Bone marrow (tissue), 2 donors: ENCODE measurements at places on chromosomes 11 and 22.

GRCh38 chr22:43796567-43796966, 15.5 kb downstream of the EFCAB6 start:
- no peak for DNase-seq

GRCh38 chr11:83643115-83643514, 356.9 kb upstream of the CCDC90B start:
- no peak for DNase-seq

GRCh38 chr11:88152381-88152780, 22.9 kb downstream of the RAB38 start:
- DNase-seq: no peak

DNA sequence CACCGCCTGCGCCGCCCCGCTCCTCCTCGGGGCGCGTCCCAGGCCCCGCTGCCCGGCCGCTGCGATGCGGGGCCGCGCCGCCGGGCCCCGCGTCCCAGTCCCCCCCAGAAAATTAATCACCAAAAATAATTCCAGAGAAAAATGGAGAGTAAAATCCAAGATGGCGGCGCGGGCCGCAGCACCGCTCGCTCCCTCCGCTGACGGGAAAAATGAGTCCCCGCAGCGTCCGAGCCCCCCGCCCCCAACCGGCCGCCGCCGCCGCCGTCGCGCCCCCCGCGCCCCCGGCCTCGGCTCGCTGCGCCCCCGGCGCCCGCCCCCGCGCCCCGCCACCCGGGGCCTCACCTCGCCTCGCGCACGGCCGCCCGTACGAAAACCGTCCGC, at the start of gene KMT5B:
KMT5B (minus strand) TSS at position 162 of the 381 bp plus-strand sequence. CDS start 23,220 bp downstream, outside the sequence.
- DNase-seq: no peak

DNA sequence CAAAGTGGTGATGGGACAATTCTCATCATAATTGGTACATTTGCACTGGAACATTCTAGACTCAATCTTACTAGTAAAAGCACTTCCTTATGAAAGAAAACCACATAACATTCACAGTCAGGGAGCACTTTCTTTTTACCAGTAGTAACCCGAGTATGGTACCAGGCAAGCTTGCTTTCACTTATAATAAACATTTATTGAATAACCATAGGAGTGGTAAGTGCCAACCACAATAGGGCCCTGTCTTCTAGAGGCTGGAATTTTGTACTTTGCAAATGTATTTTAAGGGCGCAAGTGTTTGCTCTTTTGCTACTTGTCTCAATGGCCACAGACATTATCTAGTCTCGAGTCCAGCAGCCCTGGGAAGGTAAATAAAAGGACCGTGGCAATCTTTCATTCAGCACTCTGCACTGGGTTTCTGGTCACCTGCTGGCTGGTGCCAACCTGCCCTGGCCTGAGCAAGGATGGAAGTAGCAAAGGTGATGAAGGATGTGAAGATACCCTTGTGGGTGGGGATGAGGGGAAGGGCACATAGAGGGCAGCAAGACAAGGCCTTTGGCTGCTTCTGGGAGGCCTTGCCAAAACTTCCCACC, 24.2 kb downstream of the C22orf31 start:
- no peak for DNase-seq

- no peak for DNase-seq
Measured at GRCh38 chr11:22431106-22431505, 92.9 kb downstream of the SLC17A6 start.

DNA sequence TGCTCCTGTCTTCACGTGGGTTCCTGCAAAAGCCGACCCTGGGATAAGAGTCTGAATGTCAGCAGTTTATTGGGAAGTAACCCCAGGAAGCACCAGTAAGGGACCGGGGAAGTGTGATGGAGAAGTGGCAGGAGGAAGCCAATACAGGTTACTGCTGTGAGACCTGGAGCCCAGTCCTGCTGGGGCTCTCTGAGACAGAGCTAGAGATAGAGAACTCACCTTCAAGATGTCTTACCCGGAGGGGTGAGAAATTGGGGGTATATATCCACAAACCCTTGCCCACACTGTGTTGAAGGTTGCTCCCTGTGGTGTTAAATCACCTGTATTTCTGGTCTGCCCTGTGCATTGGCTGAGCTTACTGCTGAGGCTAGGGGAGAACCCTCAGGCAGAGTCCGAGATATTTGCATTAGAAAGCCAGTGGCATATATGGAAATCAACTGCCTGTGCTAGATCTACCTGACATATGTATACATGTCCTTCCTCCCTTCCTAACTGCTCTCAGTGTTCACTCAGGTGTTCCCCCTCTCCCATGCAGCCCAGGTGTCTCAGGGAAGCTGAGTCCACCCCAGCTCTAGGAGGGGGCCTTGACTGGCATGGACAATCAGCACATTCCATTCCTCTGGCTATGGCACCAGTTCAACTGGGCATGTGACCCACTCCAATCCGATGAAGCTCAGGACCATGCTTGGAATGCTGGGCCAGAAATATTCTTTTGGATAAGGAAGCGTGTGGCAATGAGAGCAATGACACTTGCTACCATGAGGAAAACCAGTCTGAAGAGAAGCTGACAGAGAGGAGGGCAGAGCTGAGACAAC, 6.8 kb upstream of the MICAL2 start:
- DNase-seq: no peak

GRCh38 chr11:114522818-114523217, 36.9 kb downstream of the NXPE1 start:
- no peak for DNase-seq
